T-helper 2 cell treated with Interferon-gamma antibody and Interleukin-4, amounts not matched to agents 5 μg/mL and 100 μg/mL, for 36 hours (primary cell): ENCODE measurements at places on chromosomes 2 and 18.

GRCh38 chr2:113248997-113249770 lies 29.5 kb downstream of the PAX8 start:
- H3K27me3 ChIP-seq: peaks cover 2% of the 10 kb centered on the region
- peak; percentile 68 for DNase-seq
- no peak overlapping the region for H3K4me3 ChIP-seq
- peak overlapping the region; percentile 62 for H3K27ac ChIP-seq
- H3K36me3 ChIP-seq: peaks cover 7% of the 10 kb centered on the region

GRCh38 chr2:7905756-7906155 lies 776.1 kb upstream of the ID2 start:
- H3K36me3 ChIP-seq: peaks cover 1% of the 10 kb centered on the region
- H3K27ac ChIP-seq: no peak overlapping the region
- H3K27me3 ChIP-seq: no peaks in the 10 kb centered on the region
- H3K4me3 ChIP-seq: no peak overlapping the region
- DNase-seq: no peak

DNA sequence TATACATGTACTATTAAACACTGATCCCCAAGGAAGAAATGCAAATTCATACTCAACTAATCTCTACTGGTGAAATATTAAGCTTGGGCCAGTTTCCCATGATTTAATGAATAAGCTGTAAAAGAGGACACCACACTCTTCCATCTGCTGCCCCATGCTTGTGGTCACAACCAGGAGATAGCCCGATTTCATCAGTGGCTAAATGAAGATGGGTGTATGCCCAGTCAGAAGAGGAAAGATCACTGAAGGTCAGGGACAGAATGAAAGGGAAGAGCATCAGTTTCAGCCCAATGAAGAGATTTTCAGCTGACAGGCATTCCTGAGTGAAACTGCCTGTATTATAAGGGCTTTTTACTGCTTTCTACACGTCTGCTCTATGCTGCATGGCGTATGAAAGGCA lies 103.5 kb downstream of the KCNS3 start:
- H3K4me3 ChIP-seq: no peak overlapping the region
- H3K36me3 ChIP-seq: no peaks in the 10 kb centered on the region
- H3K27me3 ChIP-seq: no peaks in the 10 kb centered on the region
- no peak overlapping the region for H3K27ac ChIP-seq
- no peaks in the 10 kb centered on the region for H3K4me1 ChIP-seq
- no peak for DNase-seq

DNA sequence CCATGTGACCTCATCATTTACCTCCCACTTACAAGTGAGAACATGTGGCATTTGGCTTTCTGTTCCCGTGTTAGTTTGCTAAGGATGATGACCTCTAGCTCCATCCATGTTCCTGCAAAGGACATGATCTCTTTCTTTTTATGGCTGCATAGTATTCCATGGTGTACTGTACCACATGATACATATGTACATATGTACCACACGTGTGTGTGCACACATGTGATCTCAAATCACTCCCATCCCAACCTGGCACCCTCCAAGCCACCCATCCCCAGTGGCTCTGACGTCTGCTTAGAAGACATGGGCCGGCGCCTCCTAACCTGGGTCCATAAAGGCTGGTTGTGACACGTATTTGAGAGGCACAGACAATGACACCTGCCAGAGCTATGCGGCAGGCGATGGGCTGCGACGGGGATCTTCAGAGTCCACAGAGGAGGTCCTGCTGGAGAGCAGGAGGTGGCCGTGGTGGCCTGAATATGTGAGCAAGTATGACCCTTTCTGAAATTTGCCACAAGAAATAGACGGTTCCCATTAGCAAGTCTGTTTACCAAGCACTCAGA lies 8.8 kb upstream of the SALL3 start:
- no peak overlapping the region for H3K27ac ChIP-seq
- H3K36me3 ChIP-seq: peaks cover 2% of the 10 kb centered on the region
- H3K4me3 ChIP-seq: no peak overlapping the region
- H3K27me3 ChIP-seq: peaks cover 43% of the 10 kb centered on the region

DNA sequence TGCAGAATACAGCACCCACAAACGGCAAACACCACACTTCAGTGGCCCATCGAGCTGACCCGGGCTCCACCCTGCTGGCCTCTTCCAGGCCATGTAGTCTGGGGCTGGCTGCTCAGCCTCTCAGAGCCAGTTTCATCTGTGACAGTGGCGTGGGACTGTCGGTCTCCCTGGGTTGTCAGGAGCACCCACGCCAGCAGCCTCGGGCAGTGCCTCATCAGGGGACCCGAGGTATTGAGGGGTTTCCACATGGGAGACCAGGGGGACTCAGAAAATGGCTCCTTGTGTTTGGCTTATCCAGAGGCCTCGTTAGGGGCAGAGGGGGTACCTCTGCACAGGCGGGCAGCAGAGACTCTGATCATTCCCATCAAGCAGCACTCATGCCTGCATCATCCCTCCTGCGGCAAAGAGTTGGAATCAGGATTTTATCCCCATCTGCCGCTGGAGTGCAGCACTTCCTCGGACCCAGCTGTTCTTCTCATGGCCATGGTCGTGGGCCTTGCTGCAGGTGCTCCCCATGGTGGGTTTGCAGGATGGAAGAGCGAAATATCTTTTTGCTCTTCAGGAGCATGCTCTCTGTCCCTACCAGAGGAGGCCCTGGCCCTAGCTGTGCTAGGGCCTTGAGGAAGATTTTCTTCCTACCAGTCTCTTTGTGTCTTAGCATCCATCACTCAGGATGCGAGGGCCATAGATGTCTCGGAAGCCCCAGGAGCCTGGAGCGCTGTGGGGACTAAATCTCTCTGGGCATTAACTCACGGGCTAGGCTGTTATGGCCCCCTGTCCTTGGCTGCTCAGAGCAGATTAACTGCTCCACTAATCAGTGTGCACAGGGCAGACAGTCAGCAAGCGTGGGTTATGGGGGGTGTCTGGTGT lies 100.8 kb downstream of the CLIP4 start:
- H3K4me3 ChIP-seq: no peak overlapping the region
- DNase-seq: no peak
- no peak overlapping the region for H3K27ac ChIP-seq
- no peaks in the 10 kb centered on the region for H3K36me3 ChIP-seq
- no peaks in the 10 kb centered on the region for H3K27me3 ChIP-seq
